ENCODE measurements at places on chromosomes 1 and 21.

GRCh38 chr1:53182716-53183094 is 13.9 kb upstream of the CPT2 start:
- DNase-seq = no peak

- no peak for DNase-seq
Observed at GRCh38 chr1:159920651-159921050, 4.7 kb downstream of the TAGLN2 start.

DNA sequence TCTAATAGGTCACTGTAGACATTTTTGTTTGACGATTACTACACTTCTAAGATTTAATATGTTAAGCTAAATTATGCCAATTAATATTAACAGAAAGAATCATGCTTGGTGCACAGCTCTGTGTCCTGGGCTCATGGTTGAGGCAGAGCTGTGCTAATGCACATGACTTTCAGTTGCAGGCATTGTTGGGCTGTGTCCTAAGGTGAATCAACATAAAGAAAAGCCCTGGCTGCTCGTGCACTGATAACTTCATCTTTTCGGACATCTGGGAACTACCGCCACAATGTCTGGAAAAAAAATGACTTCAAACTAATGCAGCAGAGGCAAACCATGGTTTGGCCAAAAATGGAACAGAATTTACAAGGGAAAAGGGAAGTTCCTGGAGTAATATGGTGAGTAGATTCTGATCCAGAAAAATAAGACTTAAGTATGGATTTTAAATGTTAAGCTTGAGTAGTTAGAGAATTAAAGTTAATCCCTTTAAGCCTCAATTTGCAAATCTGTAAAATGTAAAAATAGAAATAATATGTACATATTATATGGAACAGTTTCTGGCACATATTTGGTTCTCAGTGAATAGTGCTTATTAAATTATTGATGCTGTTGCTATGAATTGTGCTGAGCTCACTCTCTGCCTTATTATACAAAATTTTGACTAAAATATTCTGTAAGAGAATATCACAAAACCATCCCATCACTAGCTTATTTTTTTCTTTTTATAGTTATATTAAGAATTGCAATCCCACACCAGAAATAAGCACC is 186.1 kb downstream of the BRINP2 start:
- no peak for DNase-seq

DNA sequence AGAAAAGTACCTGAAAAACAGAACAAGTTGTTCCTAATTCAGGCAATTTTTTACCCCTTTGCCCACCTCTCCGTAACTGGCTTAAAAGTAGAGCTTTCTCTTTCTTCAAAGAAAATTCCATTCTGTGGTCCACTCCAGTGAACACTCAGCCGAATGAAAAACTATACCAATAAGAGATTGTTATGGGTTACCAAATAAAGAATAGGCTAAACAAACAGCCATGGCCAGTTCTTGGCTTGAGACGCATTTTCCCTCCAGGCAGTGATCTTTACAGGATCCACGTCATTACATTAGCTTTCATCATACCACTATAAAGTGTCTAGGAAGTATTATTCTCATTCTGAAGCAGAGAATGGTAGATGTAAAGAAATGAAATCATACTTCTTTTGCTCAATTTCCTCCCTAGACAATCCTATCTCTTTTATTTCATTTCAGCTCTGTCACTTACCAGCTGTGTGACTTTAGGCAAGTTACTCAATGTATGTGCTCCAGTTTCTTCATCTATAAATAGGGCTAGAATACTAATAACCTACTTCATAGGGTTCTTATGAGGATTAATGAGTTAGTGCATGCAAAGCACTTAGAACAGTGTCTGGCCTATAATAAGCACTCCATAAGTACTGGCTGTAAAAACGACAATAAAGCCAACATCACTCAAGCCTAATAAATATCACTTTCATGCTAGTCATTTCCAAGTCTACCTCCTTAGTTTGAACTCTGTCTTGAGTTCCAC is 26.5 kb upstream of the TRIM45 start:
- no peak for DNase-seq

GRCh38 chr1:36324353-36324703 is 883 bp upstream of the EVA1B start:
- no peak for DNase-seq

DNA sequence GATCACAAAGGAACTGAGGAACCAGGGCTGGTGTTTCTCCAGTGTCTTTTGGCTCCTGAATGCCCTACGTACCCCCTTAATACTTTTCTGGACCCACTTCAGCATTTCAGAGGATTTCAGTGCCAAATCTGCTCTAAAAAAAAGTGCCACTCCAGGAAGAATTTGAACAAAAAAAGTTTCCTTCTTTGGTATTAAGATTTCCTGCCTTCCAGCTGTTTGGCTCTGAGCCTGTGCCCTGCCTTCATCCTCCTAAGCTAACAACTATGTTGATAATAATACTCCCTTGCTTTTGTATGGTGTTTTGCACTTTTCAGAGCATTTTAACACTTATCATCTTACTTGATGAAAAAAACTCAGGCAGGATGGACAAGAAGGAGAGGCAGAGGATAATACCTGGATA is 11.0 kb upstream of the RIMS3 start:
- no peak for DNase-seq

- peak; percentile 92 for DNase-seq
Observed at GRCh38 chr1:201895913-201896807, 7.5 kb downstream of the SHISA4 start.

DNA sequence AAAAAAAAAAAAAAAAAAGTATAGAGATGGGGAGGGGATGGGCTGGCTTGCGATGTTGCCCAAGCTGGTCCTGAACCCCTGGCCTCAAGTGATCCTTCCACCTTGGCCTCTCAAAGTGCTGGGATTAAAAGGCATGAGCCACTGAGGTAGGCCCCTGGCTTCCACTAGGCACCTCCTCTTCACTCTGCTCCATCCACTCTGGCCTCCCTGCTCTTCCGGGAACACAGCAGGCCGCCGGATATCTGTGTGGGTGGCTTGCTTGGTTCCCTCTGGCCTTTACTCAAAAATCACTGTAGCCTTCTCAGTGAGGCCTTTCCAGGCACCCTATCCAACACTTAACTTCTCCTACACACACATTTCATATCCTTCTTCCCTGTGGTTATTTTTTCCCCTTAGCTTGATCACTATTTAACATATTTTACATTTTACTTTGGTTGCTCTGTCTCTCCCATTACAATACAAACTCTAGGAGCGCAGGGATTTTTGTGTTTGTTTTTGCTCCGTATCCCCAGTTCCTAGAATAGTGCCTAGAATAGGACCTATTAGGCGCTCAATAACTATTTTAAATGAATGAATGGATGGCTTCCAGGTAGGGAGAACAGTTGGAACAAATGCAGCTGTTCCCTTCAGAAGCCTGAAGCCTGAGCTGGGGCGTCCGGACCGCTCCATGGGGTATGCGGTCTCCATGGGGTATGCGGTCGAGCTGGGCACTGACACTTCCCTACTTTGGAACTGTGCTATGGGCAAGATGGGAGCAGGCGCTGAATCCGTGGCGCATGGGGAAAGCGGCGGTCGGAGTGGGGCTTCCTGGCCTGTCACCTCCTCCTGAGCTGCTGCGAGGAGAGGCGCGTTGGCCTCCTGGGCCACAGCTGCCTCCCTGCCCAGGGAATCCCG is 46.7 kb downstream of the H3-3A start:
- no peak for DNase-seq

DNA sequence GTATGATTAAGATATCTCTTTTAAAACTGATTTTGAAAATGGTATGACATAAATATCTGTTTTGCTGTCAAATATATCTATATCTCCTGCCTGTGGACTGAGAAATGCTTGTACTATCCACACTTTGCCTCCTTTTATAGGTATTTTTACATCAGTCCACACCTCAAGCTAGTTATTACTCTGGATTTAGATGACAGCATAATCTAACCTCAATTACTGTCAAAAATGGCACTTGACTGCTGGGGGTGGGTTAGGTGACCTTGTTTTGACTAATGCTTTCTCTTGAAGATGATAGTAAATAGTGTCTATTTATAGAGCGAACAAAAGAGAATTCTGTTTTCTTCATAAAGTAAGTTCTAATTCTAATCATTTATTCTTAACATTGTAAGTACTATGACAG is 9.1 kb downstream of the ADGRL2 start:
- DNase-seq = no peak

GRCh38 chr1:150162862-150163706 is 13.4 kb downstream of the PLEKHO1 start:
- peak; percentile 77 for DNase-seq

- DNase-seq = no peak
Observed at GRCh38 chr1:201763455-201764140, 65.4 kb upstream of the IPO9 start.

GRCh38 chr1:179046808-179047635 is 21.3 kb downstream of the FAM20B start:
- DNase-seq = no peak

DNA sequence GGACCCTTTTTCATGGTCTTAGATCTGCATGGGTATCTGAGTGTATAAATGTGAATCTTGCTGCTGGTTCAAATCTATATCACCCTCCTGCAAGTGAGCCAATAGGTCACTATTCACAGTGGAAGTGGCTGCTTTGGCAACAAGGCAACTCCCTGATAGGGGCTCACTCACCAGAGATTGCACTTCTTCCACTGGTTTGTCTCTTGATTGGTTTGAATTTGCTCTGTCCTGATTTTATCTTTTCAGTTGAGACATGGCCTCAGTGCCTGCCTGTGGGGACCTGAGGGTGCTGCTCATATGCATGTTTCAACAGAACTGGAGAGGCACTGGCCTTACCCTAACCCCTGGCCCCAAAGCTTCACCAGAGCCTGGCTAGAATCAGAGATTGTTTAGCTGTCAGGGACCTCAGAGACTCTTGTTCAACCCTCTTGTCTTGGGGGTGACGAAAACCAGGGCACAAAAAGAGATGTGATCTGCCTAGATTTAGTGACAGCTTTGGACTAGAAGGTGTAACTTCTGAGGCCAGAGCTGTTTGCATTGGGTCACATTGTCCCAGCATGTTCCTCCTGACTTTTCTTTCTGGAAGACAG is 16.9 kb downstream of the AVPR1B start:
- DNase-seq = no peak

DNA sequence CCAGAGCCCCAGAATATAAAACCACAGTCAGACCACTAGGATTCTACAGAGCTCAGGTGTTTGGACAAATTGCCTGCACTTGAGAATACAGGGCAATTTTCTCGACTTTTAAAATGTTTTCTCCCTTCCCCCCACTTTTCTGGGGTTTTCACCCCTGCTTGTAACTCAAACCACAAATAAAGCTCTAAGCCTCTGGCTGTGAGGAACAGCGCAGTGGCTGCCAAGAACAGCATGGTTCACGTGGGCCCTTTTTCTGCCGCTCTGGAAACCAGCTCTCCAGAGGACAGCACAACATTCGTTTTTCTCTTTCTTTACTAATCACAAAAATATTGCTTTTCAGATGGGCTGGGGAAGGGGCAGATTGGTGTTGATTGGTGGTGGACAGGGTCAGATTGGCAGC is 102.2 kb upstream of the JUN start:
- DNase-seq = peak; percentile 36

DNA sequence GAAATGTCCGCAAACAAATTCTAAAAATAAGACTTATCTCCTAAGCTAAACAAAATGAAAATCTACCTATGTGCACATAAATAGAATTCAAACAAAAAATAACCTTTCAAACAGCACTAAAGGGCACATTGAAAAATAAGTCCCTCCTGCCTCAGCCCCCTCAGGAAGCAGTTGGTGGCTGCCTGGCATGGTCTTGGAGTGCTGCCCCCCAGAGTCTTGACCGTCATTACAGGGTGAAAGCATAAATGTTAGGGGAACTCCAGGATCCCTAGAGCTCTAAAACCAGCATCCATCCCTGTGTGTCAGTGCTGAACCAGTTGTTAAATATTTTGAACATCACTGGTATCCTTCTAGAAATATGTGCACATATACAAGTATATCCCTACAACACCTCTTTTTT is 6.5 kb upstream of the NPL start:
- DNase-seq = no peak

GRCh38 chr21:14991957-14992356 is 72.8 kb downstream of the NRIP1 start:
- DNase-seq = no peak

DNA sequence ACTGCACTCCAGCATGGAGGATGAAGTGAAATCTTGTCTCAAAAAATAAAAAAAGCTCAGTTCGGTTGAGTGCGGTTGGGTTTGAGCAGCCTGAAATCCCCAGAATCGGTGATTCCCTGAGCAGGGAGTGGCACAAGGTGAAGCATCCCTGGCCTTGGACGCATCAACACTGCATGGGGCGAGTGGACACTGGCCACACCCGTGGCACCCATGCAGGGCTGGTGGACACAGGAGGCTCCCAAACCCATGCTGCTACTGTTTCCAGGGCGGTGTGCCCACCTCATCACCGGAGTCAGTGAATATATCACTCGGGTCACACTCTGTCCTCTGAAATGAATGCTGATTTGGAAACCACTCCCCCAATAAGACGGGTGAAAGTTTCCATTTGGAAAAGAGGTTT is 53.4 kb upstream of the ACTRT2 start:
- no peak for DNase-seq

DNA sequence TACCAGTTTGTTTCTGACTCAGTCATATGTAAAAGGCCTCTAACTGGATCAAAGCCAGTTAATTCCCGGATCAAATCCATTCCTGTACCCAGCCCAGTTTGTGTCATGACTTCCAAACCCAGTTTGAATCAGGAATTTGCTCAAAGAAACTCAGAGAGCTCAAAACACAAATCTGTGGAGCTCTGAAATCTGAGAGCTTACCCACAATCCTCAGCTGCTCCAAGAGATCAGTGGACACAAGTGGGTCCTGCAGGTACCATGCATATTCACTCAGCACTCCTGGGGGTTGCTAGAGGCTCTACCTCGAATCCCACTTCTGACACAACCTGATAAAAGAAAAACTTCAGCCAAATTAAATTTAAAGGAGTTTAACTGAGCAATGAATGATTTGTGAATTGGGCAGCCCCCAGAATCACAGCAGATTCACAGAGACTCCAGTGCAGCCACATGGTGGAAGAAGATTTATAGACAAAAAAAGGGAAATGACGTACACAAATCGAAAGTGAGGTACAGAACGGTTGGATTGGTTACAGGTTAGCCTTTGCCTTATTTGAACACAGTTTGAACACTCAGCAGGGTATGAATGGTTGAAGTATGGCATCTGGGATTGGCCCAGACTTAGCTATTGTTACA is 11.9 kb upstream of the MRPL55 start:
- no peak for DNase-seq

DNA sequence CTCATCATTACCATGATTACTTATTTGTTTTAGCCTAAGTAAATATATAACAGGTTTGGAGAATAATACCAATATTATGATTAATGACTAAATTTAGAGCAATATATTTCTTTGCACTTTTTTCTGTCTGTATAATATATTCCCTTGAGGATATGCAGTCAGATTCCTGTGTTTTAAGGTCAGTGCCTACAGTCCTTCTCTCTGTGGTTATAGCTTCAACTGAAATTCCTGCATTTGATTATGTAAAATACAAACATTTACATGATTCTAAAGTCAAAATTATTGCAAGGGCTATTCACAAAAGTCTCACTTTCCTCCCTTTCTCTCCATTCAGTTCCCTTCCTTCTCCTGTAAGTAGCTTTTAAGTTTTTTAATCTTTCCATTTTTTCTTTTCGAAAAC is 142.9 kb upstream of the COL6A1 start:
- DNase-seq = no peak

Measured in colonic mucosa (tissue), 4 donors.